ENCODE measurements at places on chromosomes 12 and 14.

DNA sequence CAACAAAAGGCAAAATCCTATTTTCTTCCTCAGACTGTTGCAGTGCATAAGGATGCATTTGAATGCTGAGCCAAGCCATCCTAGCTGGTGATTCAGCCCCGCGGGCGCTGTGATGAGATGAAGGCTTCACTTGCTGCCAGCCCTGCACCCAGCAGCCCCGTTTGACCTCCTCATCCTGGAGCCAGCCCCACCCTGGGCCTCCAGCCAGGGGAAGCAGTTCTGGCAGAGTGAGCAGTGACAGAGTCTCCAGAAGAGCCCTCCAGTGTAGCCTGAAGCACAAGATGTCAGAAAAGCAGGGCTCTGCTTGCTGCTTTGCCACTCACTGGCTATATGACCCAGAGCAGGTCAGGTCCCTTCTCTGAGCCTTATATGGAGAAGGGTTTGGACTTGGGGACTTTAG lies 96.2 kb upstream of the HSPB8 start:
- DNase-seq, result no peak

DNA sequence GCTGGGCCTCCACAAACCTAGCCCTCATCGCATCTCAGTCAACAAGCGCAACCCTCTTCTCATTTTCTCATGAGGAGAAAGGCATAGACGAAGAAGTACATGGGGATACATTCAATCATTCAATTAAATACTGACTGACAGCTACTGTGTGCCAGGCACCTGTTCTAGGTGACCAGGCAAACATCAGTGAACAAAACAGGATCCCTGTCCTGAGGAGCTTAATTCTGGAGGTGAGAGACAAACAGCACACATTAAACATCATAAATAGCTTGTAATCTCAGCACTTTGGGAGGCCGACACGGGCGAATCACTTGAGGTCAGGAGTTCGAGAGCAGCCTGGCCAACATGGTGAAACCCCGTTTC lies 362 bp upstream of the ACYP1 start:
- no peak for DNase-seq

- DNase-seq, result no peak
Observed at GRCh38 chr14:75578786-75579337, 442 bp downstream of the FLVCR2 start.

GRCh38 chr12:55057481-55057880 lies 37.7 kb downstream of the NEUROD4 start:
- DNase-seq, result peak; percentile 22

GRCh38 chr12:70920251-70920851 lies at the start of gene PTPRR:
PTPRR (minus strand) TSS chr12:70920738; CDS start chr12:70920390, 348 bp downstream.
- DNase-seq, result peak; percentile 61

- peak; percentile 9 for DNase-seq
Observed at GRCh38 chr14:69013943-69014782, 35.1 kb upstream of the ACTN1 start.

DNA sequence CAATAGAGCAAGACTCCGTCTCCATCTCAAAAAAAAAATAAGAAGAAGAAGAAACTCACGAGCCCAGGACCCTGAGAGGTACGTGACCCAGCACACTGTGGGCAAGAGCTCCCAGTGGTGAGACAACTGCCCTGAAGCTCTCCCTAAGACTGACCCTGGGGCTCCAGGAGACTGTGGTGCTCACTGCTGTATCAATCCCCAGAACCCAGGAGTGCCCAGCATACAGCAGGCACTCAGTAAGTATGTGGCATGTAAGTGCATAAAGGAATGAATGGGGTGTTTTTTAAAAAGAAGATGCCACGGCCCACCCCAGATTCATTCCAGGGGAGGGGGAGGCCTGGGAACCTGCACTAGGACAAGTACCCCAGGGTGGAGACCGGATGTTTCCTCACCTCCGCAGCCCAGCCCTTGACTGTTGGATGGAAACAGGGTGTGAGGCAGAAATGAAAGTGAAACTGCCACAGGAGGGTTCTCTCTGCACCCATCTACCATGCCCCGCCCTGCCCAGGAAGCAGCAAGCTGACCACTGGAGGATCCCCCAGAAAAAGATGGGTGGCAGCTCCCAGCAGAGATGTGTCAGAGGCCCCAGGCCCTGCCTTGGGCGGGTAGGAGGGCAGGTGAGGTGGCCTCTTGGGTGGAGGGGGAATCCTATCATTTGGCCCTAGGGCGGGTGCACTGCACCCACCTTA lies 12.2 kb downstream of the ITPK1 start:
- DNase-seq, result peak; percentile 65

DNA sequence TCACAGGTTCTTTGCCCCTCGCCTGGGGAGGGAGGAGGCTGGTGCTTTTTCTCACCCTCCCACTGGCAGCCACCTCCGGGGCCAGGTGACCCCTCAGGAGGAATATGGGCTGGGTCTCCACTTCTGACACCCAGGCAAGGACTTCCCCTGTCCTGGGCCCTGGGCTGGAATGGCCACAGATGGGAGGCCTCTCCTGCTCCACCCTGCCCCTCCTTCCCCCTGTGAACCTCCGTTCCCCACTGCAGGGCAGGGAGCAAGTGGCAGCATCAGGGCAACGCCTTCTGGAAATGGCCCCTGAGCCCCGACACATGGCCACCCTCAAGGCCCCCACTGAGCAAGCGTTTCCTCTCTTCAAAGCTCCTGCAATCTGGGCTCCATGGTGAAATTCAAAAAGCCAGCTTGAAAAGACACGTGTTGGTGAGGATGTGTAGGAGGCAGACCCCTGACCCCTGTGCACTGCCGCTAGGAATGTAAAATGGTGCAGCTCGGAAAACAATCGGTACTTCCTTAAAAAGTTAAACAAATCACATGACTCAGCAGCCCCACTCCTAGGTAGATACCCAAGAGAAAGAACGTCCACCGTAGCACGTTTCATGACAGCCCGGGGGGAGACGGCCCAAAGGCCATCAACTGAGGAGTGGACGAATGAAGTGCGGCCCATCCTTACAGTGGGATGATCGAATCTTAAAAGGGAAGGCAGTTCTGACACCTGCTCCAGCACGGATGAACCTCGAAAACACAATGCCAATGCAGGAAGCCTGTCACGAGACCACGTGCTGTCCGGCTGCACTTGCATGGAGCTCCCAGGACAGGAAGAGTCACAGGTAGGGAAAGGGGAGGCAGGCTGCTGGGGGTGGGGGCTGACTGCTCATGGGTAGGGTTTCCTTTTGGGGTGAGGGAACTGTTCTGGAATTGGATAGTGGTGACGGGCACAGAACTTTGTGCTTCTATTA lies 11.5 kb downstream of the XRCC3 start:
- DNase-seq, result no peak

- DNase-seq, result no peak
Observed at GRCh38 chr12:94640134-94640928, 10.0 kb downstream of the TMCC3 start.
